Tibial nerve (tissue), 4 donors: ENCODE measurements at places on chromosomes 5 and 9. TPM values are rescaled to one million over a fixed set of nuclear protein-coding genes. Genes with fewer than 3 reads are reported as not detected.
A peak's percentile ranks its signal among the peaks of the same experiment; 100 is the strongest.

The EGFLAM gene
- total RNA-seq: 47.4 TPM

The GALNT12 gene
- total RNA-seq: 2.4 TPM

DNA sequence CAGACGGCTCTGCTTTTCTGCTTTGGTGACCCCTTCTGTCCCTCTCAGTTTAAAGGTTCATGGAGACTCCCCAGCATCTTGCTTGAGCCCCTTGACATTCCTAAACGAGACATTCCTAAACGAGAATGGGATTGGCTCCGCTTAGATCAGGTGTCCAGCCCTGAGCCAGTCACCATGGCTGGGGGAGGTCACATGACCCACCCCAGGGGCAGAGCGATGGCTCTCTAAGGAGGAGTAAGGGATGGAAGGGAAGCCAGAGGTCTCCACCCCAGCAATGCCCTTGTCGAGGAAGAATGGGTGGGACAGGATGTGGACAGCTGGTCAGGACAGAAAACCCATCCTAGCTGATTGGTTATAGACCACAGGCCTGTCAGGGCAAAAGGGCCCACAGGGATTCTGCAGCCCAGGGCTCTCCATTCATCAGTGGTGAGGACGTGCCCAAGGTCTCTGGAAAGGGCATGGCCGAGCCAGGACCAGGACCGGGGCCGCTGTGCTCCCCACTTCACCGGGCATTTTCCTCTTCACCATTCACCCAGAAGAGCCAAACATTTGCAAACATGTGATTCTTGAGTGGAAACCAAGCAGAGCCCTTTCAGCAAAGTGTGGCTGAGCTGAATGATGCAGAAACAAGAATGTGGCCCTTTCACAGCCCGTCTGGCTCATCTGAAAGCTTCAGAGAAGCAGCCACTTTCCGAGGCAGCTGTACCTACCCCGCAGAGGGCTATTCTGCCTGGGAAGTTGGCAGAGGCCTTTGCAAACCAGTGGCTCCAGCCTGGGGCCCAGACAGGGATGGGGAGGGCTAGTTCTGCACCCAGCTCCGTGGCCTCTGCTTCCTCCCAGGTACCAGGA lies 19.8 kb upstream of the AIF1L start:
- H3K27me3 ChIP-seq: no peaks in the 10 kb centered on the region
- no peak overlapping the region for H3K27ac ChIP-seq
- no peak overlapping the region for H3K4me3 ChIP-seq

The LRRC19 gene
- total RNA-seq: not detected

DNA sequence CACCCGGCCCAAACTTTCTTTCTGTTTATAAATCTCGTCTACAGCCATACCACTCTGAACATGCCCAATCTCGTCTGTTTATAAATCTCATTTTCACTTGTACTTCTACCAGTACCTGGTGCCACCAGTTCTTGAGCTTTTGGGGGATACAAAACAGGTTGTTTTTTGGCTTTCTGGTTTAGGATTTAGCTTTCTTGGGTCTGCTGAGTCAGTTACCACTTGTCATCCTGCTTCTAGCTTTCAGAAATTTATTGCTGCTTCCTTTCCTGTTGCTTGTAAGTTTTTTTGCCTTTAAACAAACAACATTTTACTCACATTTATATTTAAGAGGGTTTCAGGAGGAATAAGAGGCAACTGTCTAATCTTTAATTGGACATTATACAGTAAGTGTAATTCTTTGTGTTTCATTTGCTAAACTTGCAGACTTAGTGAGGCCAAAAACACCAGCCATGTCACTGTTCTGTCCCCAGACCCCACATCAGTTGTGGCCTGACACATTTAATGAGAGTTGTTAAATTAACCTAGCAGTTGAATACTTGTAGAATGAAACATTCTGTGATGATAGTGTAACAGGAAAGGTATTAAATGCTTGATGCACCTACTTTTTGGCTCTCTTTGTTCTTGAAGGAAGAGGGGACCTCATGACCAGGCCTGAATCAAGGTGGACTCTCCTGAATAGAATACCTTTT lies 11.8 kb downstream of the NDFIP1 start:
- H3K4me3 ChIP-seq: no peak overlapping the region
- peaks cover 13% of the 10 kb centered on the region for H3K4me1 ChIP-seq
- H3K36me3 ChIP-seq: no peaks in the 10 kb centered on the region
- H3K27me3 ChIP-seq: no peaks in the 10 kb centered on the region

GRCh38 chr5:2131826-2132496 lies 249.2 kb upstream of the IRX4 start:
- H3K27me3 ChIP-seq: no peaks in the 10 kb centered on the region
- H3K27ac ChIP-seq: no peak overlapping the region
- H3K4me3 ChIP-seq: no peak overlapping the region
- no peak for DNase-seq
- no peaks in the 10 kb centered on the region for H3K4me1 ChIP-seq

GRCh38 chr5:134143944-134144941 lies 29.8 kb downstream of the TCF7 start:
- DNase-seq: no peak
- no peaks in the 10 kb centered on the region for H3K36me3 ChIP-seq
- no peak overlapping the region for H3K4me3 ChIP-seq
- H3K4me1 ChIP-seq: peaks cover 16% of the 10 kb centered on the region
- no peaks in the 10 kb centered on the region for H3K27me3 ChIP-seq
- no peak overlapping the region for H3K27ac ChIP-seq

GRCh38 chr5:54176066-54176830 lies 134.1 kb downstream of the ARL15 start:
- no peaks in the 10 kb centered on the region for H3K27me3 ChIP-seq
- DNase-seq: no peak
- no peaks in the 10 kb centered on the region for H3K36me3 ChIP-seq
- no peak overlapping the region for H3K4me3 ChIP-seq

GRCh38 chr5:96863114-96863513 lies 13.2 kb upstream of the ERAP2 start:
- no peak overlapping the region for H3K27ac ChIP-seq
- H3K4me1 ChIP-seq: no peaks in the 10 kb centered on the region
- H3K36me3 ChIP-seq: no peaks in the 10 kb centered on the region

DNA sequence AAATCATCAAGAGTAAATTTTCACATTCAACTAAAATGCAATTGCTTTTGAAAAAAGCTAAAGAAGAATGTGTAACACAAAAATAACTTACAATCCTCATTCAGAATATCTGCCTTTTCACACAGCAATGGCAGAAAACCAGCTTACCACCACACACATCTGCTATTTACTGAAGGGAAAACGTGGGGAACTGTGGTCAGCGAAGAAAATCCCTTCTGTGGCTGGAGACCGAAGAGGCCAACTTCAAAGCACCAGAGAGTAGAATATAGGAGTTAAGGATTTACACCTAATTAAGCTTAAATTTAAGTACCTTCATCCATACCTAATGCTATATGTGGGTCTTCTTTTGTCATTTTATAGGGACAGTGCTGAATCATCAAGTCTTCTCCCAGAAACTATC lies 339.6 kb downstream of the DEPDC1B start:
- no peaks in the 10 kb centered on the region for H3K36me3 ChIP-seq
- H3K27ac ChIP-seq: no peak overlapping the region
- H3K4me1 ChIP-seq: no peaks in the 10 kb centered on the region
- H3K27me3 ChIP-seq: no peaks in the 10 kb centered on the region
- no peak overlapping the region for H3K4me3 ChIP-seq
- no peak for DNase-seq

DNA sequence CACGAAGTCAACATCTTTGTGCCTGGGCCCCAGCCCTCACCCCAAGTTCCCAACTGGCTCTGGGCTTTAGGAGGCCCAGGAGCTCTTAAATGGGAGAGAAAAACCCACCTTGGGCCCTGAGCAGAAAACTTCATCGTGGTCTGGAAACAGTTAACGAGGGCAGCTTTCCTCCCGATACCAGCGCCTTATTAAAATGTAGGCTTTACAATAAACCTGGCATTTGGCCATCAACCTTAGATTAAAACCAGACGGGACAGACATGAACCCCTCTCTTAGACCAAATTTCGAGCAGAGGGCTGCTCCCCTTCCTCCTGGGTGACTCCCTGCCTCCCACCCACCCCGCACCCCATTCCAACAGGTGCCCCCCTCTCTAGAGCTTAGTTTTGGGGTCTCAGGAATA lies 39.4 kb downstream of the PRRX2 start:
- H3K36me3 ChIP-seq: no peaks in the 10 kb centered on the region
- DNase-seq: no peak

- H3K27ac ChIP-seq: peak overlapping the region; percentile 76
- H3K4me1 ChIP-seq: peaks cover 45% of the 10 kb centered on the region
- no peak overlapping the region for H3K4me3 ChIP-seq
- H3K36me3 ChIP-seq: no peaks in the 10 kb centered on the region
- DNase-seq: no peak
- H3K27me3 ChIP-seq: no peaks in the 10 kb centered on the region
These were observed 22.6 kb downstream of the MAP3K1 start for GRCh38 chr5:56837956-56838355.

DNA sequence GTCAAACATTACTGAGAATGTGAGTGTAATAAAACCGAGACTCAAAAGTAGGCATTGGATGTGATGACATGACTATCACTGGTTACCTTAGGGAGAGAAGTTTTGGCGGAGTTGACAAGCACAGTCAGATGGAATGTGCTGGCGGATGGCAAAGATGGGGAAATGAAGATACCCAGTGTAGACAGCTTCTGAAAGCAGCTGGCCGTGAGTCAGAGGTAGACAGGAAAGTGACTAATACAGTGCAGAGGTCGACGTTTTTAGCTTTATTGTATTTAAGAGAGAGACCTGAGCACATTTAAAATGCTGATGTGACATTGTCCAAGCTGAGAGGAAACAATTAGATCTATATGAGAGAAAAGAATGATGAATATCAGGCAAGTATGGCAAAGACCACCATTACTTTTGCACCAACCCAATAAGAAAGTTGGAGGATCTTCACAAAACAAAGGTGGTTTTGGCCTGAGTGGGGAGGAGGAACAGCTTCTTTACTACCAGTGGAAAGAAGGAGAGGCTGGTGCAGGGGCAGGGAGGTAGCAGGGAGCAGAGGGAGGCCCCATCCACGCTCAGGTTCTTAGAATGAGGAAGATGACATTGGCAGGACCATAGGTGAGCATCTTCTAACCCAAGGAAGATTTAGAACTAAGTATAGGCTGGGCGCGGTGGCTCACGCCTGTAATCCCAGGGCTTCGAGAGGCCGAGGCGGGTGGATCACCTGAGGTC lies 36.7 kb upstream of the KCNIP1 start:
- H3K4me1 ChIP-seq: no peaks in the 10 kb centered on the region
- no peak overlapping the region for H3K4me3 ChIP-seq
- H3K27me3 ChIP-seq: no peaks in the 10 kb centered on the region

GRCh38 chr9:89363921-89364665 lies 45.8 kb downstream of the SECISBP2 start:
- H3K27me3 ChIP-seq: no peaks in the 10 kb centered on the region
- no peaks in the 10 kb centered on the region for H3K4me1 ChIP-seq
- H3K27ac ChIP-seq: no peak overlapping the region
- no peak overlapping the region for H3K4me3 ChIP-seq
- peaks cover 12% of the 10 kb centered on the region for H3K36me3 ChIP-seq

The TLR4 gene
- 14.0 TPM for total RNA-seq

The RASGRF2 gene
- 32.9 TPM for total RNA-seq

The RALGPS1 gene
- 9.8 TPM for total RNA-seq

The KCNIP1 gene
- total RNA-seq: 4.8 TPM

The SAXO1 gene
- total RNA-seq: 1.0 TPM

The TMC1 gene
- 0.44 TPM for total RNA-seq

- no peak overlapping the region for H3K27ac ChIP-seq
- no peaks in the 10 kb centered on the region for H3K4me1 ChIP-seq
- H3K4me3 ChIP-seq: no peak overlapping the region
- H3K27me3 ChIP-seq: no peaks in the 10 kb centered on the region
- no peaks in the 10 kb centered on the region for H3K36me3 ChIP-seq
These were observed 46.4 kb upstream of the CTNNA1 start for GRCh38 chr5:138706655-138707480.

DNA sequence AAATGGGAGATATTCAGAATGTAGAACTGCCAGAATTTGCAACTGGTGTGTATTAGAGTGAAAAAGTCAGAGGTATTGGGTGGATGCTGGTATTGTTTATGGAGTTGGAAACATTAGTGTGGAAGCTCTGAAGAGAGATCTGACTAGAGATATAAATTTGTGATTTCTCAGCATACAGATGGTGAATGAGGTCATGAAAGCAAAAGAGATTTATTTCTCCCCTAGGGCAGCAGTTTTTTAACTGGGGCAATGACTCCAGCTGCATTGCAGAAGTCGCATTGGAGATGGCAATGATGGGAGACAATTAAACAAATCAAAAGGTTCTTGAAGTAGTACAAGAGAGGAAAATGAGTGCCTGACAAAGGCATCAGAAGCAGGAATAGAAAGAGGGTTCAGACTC lies 64.9 kb downstream of the CETN3 start:
- no peak overlapping the region for H3K4me3 ChIP-seq
- H3K4me1 ChIP-seq: no peaks in the 10 kb centered on the region
- no peak overlapping the region for H3K27ac ChIP-seq
- no peaks in the 10 kb centered on the region for H3K36me3 ChIP-seq
- DNase-seq: no peak

The PCDHGB4 gene
- total RNA-seq: 10.2 TPM

- H3K4me1 ChIP-seq: no peaks in the 10 kb centered on the region
- H3K36me3 ChIP-seq: no peaks in the 10 kb centered on the region
- no peaks in the 10 kb centered on the region for H3K27me3 ChIP-seq
- no peak for DNase-seq
- H3K4me3 ChIP-seq: no peak overlapping the region
These were observed 182.4 kb downstream of the CCDC171 start for GRCh38 chr9:15735083-15735857.

The CA9 gene
- total RNA-seq: 0.84 TPM

- H3K27ac ChIP-seq: no peak overlapping the region
- no peaks in the 10 kb centered on the region for H3K36me3 ChIP-seq
- no peak for DNase-seq
- no peaks in the 10 kb centered on the region for H3K4me1 ChIP-seq
- H3K4me3 ChIP-seq: no peak overlapping the region
- H3K27me3 ChIP-seq: no peaks in the 10 kb centered on the region
These were observed 538.6 kb upstream of the CYLC2 start for GRCh38 chr9:102456562-102456961.

- no peak overlapping the region for H3K4me3 ChIP-seq
- no peak for DNase-seq
These were observed 221.9 kb downstream of the GABRG2 start for GRCh38 chr5:162289489-162289888.

GRCh38 chr5:32147959-32148358 lies 26.2 kb downstream of the GOLPH3 start:
- H3K36me3 ChIP-seq: no peaks in the 10 kb centered on the region
- no peak for DNase-seq
- H3K27ac ChIP-seq: no peak overlapping the region
- no peak overlapping the region for H3K4me3 ChIP-seq

The CD14 gene
- total RNA-seq: 73.9 TPM

GRCh38 chr5:166883016-166883415 lies 1408.4 kb upstream of the WWC1 start:
- H3K36me3 ChIP-seq: no peaks in the 10 kb centered on the region
- H3K27ac ChIP-seq: no peak overlapping the region
- H3K4me1 ChIP-seq: no peaks in the 10 kb centered on the region

- DNase-seq: no peak
- no peaks in the 10 kb centered on the region for H3K36me3 ChIP-seq
- H3K4me3 ChIP-seq: no peak overlapping the region
These were observed 19.8 kb downstream of the CORO2A start for GRCh38 chr9:98172604-98173003.

- H3K27ac ChIP-seq: no peak overlapping the region
- no peak overlapping the region for H3K4me3 ChIP-seq
- no peaks in the 10 kb centered on the region for H3K27me3 ChIP-seq
- no peak for DNase-seq
- H3K36me3 ChIP-seq: no peaks in the 10 kb centered on the region
These were observed 79.4 kb downstream of the FER start for GRCh38 chr5:108827131-108827530.

The AGTPBP1 gene
- total RNA-seq: 16.9 TPM

GRCh38 chr5:141692919-141693725 lies 11.1 kb upstream of the ARAP3 start:
- no peak for DNase-seq
- H3K4me1 ChIP-seq: peaks cover 6% of the 10 kb centered on the region
- no peak overlapping the region for H3K27ac ChIP-seq
- no peaks in the 10 kb centered on the region for H3K36me3 ChIP-seq

The KIAA1958 gene
- 5.1 TPM for total RNA-seq
